ENCODE measurements at places on chromosomes 2 and 18.

DNA sequence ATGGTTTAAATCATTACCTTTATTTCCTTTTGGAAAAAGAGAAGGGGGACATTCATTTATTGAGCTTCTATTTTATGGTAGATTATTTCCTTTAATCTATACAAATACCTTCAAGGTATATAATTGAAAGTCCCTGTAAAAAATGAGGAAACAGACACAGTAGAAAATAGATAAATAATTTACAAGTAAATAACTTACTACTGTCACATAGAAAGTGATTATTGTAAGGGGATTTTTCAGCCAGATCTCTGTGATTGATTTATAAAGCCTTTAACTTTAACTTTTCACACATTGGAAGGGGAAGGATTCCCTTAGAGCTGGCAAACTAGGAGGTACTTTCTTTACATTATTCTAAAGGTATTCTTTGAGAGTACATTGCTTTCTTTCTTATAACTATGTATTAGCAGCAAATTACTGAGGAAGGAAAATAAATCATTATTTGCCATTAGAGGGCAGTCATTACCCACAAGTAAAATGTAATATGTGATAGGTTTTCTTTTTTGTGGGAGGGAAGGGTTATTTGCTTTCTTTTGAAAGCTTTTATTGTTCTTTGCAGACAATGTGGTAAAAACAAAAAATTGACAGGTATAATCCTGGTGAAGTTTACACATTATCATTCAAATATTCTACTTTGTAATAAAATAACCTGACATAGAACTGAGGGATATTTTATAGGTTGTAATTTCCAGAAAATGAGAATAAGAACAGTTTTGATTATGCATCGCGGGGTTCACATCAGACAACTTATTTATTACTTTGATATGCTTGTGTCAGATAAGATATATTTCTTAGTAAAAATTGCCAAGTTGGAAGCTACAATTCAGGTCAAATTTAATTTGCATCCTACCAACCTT lies 24.8 kb upstream of the RPE start:
- DNase-seq: no peak

- no peak for DNase-seq
Measured at GRCh38 chr2:116819355-116819754, 995.1 kb upstream of the DDX18 start.

DNA sequence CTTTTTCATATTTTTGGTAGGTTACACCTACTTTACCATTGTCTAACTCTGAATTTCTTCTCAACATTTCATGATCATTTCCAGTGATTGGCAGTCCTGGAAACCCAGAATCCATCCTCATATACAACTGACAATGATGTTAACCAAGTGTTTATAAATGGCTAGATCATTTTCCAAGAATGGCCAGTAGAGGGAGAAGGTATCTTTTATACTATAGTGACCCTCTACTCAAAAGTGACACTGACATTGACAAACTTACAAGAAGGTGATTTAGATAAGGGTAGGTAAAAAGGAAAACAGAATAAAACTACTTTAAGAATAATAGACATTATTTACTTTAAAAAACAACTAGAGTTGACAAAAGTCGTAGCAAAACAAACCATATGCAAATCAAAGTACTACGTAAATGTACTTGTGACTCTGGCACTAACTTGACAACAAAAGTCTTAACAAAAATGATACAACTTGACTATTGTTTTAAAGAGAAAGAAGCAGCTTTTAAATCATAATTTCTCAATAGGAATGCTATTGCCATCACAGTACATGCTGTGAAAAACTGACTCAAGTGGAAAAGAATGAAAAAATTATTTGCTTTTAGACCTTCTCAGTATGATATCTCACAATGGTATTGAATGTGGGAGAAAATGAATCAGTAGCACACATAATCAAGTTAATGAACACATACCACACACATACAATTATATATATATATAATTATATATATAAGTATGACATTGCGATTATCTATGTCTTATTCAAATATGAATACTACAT lies 76.6 kb upstream of the GRB14 start:
- no peak for DNase-seq

DNA sequence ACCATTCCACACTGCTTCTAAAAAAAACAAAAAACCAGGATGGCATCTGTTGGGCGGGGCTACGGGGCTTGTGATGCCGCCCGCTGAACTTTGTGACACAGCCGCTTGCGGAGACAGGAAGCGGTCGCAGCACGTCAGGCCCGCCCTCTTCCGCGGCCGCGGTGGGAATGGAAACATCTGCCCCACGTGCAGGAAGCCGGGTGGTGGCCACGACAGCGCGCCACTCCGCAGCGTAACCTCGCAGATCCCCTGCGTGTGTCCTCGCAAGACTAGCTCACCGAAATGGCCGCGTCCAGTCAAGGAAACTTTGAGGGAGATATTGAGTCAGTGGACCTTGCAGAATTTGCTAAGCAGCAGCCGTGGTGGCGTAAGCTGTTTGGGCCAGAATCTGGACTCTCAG lies 168.5 kb downstream of the SUCLG1 start:
- no peak for DNase-seq

GRCh38 chr2:17538022-17538843 lies 2.3 kb upstream of the VSNL1 start:
- DNase-seq: no peak

All from stimulated activated naive CD8-positive, alpha-beta T cell treated with anti-CD3 and anti-CD28 coated beads, Interleukin-15, amount 100 ng/mL, for 72 hours (primary cell).